Non-pigmented ciliary epithelial cell (primary cell): ENCODE measurements at places on chromosomes 11 and 22.

GRCh38 chr11:133706925-133707794 is 138.2 kb downstream of the SPATA19 start:
- DNase-seq: no peak

- peak; percentile 67 for DNase-seq
These were observed 33.5 kb downstream of the GDPD4 start for GRCh38 chr11:77267962-77268361.

GRCh38 chr22:30485362-30485988 is 13.7 kb upstream of the SEC14L3 start:
- DNase-seq: no peak

DNA sequence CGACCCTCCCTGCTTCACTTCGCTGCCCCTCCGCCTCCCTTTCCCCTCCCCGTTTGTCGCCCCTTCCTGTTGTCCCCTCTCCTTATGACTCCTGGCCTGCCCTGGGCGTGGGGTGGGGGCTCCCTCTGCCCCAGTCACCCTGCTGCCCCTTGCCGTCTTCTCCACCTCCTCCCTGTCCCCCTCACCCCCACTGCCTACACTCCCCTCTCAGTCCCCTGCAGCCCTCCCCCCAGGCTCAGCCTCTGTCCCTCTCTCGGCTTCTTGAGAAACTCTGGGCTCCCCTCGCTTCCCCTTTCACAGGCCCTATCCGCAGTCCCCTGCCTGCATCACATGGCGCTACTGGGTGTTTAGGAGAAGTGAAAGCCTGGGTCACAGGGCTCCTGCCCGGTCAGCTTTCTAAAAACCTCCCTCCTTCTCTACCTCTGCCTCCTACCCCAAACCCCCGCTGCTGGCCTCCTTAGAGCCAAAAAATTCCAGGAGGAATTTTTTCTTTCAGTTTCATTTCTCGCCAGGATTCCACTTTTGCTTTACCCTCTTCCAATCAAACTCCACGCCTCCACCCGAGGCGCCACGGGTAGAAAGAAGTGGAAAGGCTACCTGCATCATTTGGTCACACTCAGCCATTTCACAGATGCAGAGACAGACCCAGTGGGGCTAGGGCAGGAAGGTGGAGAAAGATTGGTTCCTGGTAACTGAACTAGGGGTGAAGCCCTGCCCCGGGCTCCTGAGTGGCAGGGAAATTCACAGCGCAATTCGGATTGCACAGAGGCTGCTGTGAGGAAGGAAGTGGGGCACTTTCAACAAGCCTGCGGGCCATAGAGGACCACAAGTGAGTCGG is at the start of gene SLC15A3:
TSS of gene SLC15A3 (minus strand) at position 273 of the 838 bp plus-strand sequence. CDS start 625 bp downstream, outside the sequence.
- DNase-seq: no peak

DNA sequence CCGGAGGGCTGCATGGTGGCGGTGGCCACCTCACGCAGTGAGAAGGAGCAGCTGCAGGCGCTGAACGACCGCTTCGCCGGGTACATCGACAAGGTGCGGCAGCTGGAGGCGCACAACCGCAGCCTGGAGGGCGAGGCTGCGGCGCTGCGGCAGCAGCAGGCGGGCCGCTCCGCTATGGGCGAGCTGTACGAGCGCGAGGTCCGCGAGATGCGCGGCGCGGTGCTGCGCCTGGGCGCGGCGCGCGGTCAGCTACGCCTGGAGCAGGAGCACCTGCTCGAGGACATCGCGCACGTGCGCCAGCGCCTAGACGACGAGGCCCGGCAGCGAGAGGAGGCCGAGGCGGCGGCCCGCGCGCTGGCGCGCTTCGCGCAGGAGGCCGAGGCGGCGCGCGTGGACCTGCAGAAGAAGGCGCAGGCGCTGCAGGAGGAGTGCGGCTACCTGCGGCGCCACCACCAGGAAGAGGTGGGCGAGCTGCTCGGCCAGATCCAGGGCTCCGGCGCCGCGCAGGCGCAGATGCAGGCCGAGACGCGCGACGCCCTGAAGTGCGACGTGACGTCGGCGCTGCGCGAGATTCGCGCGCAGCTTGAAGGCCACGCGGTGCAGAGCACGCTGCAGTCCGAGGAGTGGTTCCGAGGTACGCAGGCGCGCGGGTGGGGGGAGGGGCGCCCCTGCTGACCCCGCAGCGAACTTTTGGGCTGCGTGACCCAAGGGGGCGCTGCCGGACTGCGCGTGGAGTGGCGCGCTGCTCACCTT is 670 bp downstream of the NEFH start:
- no peak for DNase-seq

- no peak for DNase-seq
These were observed 10.6 kb downstream of the FOLR1 start for GRCh38 chr11:72202571-72202970.

DNA sequence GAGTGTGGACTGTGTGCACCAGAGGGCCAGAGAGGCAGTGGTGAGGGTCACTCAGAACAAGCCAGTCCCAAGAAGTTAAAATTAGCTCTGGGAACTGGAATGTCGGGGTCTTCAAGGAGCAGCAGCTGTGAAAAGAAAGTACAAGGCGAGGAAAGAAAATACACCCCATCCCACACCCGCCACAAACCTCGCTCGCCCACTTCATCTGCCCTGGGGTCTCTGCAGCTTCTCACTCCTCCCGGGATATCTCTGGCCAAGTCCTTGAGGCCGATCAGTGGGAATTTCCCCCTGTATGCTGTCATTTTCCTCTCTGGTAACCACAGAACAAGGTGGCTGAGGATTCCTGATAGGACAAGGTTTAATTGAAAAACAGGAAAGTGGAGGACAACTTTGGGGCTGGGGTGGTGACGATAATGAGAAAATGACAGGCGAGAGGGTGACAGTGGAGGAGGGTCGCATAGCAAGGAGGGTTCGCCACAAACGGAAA is 36.3 kb upstream of the TIMP3 start:
- DNase-seq: no peak

DNA sequence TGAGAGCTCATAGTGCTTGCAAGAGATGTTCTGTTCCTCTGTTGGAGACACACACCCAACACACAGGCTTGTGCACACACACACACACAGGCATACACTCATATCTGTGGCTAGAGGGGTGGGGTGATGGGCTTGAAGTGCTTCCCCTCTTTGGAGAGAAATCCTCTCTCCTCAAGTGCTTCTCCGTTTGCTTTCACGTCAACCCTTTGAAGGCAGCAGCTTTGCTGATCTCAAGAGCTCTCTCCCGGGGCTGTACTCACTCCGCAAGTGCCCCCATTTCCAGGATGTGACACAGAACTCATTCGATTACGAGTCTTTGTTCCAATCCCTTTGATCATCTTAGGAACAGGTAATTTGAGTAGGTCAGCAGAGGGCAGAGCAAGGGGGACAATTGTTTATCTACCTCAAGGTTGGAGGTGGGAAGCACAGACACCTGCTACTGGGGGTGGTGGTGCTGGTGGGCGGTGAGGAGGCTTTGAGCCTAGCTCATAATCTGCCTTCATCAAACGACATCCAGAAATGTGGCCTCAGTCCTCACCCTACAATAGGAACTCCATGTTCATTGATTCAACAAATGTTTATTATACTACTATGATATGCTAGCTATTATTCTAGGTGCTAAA is 529.8 kb upstream of the CADM1 start:
- DNase-seq: no peak

DNA sequence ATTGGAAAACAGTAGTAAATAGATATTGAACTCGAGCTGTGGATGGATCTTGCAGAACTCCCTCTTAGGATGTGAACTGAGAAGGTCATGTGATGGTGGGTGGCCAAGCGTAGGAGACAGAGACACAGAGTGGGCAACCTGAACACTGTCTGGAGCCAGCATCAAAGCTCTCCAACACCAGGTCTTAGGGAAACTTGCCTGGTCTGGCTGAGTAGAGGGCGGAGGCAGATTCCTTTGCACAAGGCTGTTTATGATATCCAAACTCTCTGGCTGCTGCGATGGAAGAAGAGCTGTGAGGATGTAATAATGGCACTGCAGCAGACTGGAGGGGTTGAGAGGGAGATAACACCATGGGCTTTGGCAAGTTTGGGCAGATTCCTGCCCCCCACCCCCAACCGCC is 10.1 kb downstream of the NAV2 start:
- no peak for DNase-seq

DNA sequence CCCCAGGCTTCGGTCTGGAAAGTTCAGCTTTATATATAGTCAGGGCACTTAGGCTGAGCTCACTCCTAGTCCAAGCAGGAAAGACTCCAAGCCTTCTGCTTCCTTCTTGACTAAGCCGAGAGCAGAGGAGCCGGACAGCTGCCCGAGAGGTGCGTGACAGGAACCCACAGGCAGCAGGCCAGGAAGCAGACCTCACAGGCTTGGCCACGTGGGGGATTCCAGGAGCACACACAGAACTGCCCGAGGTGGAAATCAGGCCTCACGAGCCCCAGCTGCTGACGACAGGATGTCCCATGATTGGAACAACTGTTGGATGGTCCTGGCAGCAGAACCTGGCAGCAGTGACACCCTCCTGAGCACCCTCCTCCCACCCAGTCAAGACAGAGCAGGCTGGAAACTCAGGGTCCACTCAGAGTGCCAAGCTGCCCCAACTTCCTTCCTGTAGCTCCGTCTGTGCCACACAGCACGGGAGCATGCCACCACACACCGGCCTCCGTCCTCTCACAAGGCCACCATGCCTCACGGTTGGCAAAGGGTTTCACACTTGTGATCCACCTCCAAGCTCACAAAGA is 5.4 kb downstream of the PLA2G6 start:
- peak; percentile 36 for DNase-seq

DNA sequence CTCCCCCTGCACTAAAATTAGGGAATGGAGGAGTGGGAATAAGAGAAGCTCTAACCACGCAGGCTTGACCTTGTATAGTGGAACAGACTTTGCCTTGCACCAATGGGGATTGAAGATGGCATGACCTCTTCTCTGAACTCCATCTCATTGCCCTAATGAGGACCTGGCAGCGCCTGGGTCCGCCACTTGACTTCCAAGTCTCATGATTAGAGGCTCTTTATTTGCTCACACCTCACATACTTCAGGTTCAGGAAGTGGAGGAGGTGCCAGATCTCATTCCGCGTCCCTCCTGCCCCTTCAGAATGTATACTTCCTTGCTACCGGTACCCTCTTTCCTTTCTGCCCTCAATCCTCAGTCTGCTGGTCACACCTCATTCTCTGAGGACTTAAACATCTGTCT is 106.0 kb upstream of the CD44 start:
- no peak for DNase-seq

DNA sequence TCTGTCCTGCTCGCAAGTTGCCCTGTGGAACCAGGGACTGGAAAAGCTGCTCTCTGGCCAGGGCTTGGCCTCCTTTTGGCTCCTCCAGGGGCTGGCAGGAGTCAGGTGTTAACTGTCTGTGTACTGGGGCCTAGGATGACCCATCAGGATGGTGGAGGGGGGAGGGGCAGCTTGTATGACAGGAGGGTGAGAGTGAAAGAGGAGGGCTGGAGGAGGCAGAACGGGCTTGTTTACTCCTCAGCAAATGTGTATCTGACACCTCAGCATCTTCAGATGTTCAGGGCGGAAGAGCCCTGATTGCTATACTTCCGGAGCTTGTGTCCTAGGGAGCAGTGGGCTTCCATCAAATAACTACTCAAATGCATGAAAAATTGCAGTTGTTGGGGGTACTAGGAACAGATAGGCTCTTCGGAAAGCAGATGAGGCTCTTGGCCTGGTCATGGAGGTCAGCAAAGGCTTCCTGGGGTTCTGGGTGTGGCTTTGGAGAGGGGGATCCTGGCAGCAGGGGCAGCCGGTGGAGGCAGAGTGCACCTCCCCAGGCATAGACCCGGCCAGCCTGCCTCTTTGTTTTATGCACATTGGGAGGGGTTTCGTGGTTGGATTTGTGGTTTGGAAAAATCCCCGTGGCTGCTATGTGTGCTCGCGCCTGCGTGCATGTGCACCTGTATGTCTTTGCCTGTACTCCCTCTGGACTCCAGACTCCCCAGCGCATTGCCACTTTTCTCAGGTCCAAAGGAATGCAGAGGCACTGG is 31.2 kb downstream of the CD82 start:
- no peak for DNase-seq

DNA sequence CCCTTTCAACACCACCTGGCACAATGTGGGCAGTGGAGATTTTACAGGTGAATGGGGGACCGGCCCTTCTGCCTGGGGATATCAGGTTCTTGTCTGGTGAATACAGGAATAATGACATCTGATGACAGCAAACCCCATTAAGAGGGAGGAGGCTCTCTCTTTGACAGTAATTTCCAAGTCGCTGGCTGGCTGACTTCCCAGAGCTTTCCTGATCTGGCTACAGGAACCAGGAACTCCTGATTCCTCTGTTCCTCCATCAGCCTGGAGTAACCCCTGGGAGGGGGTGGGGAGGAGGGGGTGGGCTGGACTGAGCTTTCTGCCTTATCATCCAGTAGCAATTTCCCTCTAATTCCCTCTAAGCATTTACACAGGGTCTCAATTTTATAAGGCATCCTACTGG is 3.7 kb upstream of the MIEF1 start:
- no peak for DNase-seq

GRCh38 chr11:2711161-2711560 is 11.4 kb upstream of the KCNQ1OT1 start:
- DNase-seq: no peak

- DNase-seq: no peak
These were observed 718 bp downstream of the LTBP3 start for GRCh38 chr11:65557280-65558001.

- DNase-seq: peak; percentile 83
These were observed 24.4 kb upstream of the FBLN1 start for GRCh38 chr22:45478108-45478771.

DNA sequence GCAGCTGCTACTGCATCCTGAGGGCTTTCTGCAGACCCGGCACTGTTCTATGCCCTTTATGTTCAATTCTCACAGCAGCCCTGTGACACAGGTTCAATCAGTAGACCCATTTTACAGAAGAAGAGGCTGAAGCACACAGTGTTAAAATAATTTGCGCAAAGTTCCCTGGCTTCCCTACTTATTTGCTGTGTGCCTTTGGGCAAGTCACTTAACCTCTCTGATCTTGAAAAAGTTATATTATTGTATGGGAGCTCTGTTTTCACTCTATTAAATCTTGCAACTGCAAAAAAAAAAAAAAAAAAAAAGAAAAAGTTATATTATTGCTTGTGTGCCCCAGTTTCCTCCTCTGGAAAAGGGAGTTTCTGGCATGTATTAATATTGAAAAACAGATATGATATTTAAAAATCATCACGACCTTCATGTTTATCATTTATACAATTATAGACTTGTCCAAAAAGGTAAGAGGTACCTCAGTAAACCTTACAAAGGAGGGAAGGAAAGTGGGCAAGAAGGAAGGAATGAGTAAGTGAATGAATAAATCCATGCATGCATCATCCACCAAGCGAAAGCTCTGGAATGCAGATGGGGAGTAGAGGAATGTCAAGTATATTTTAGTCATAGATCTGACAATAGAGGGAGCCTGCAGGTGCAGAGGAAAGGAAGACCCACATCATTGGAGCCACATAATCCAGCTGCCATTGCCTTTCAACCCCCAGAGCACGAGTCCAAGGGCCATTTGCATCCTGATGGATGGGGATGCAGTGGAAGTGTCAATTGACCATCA is 21.2 kb upstream of the ISX start:
- no peak for DNase-seq

- DNase-seq: no peak
These were observed 5.0 kb downstream of the DGKZ start for GRCh38 chr11:46352063-46352841.

- DNase-seq: no peak
These were observed 2.9 kb upstream of the GLB1L3 start for GRCh38 chr11:134273317-134273712.

- DNase-seq: no peak
These were observed 57.9 kb upstream of the PARVA start for GRCh38 chr11:12319461-12319951.

GRCh38 chr11:65121447-65121864 is 478 bp downstream of the FAU start:
- DNase-seq: no peak

- DNase-seq: no peak
These were observed 885 bp downstream of the TRMU start for GRCh38 chr22:46336119-46337078.
